Hypothalamus (tissue), 51 donors: ENCODE measurements at places on chromosomes 2 and 18.

- no peak for DNase-seq
Observed at GRCh38 chr2:50615291-50615690, 416.6 kb downstream of the NRXN1 start.

- DNase-seq, result no peak
Observed at GRCh38 chr2:74528600-74529356, 728 bp downstream of the AUP1 start.

- no peak for DNase-seq
Observed at GRCh38 chr18:45402485-45403056, 212.7 kb upstream of the SLC14A2 start.

DNA sequence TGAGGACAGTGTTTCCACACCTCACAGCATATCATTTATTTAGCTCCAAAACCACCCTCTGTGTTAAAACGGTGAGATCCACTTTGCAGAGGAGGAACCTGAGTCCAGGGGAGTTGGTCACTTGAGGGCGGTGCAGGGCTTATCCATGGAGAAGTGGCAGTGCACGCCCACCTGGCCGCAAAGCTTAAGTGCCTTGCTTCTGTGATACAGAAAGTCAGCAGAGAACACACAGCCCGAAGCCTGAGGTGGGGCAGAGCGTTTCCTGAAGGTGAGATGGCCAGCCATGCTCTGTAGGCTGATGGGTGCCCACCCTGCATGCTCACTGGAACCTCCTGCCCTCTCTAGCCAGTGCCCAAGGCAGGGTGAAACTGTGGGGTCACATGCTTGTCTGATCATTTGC lies 87.3 kb downstream of the SH3RF3 start:
- DNase-seq, result no peak

GRCh38 chr2:120552800-120553481 lies 182.7 kb upstream of the GLI2 start:
- DNase-seq, result peak; percentile 63
